ENCODE measurements at places on chromosomes 2 and 18.

DNA sequence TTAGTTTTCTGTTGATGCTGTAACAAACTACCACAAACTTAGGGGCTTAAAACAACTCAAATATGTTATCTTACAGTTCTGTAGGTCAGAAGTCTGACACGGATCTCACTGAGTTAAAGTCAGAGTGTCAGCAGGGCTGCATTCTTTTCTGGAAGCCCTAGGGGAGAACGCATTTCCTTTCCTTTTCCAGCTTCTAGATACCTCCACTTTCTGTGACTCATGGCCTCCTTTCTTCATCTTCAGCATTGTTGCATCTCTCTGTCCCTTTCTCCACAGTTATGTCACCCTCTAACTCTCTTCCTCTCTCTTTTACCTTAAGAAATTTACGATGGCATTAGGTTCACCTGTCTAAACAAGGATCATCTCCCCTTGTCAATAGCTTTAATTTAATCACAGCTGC is 13.3 kb upstream of the PPP4R1 start:
- DNase-seq, result no peak

- no peak for DNase-seq
Observed at GRCh38 chr2:134170294-134170693, 83.6 kb upstream of the MGAT5 start.

DNA sequence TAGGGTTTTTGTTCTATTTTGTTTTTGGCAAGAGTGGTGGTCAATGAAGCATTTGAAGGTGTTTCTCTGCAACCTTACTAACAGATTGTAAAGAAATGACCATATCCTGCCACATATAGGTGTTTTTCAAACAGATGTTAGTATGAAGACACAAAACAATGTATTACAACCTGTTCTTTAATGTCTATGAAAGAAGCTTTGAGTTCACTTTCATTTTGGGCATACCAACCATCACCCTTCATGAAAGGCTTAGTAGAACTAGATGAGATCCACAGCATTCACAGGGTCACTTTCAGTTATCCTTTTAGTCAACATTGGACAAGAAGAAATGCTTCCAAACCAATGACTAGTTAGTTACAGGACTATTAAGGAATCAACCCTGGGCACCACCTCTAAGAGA is 95.1 kb downstream of the EHBP1 start:
- no peak for DNase-seq

- DNase-seq, result no peak
Observed at GRCh38 chr18:37385846-37386778, 179.5 kb downstream of the CELF4 start.

GRCh38 chr2:236250286-236250685 is 13.9 kb downstream of the ASB18 start:
- no peak for DNase-seq

GRCh38 chr2:133192028-133192427 is 376.2 kb downstream of the NCKAP5 start:
- DNase-seq, result no peak

DNA sequence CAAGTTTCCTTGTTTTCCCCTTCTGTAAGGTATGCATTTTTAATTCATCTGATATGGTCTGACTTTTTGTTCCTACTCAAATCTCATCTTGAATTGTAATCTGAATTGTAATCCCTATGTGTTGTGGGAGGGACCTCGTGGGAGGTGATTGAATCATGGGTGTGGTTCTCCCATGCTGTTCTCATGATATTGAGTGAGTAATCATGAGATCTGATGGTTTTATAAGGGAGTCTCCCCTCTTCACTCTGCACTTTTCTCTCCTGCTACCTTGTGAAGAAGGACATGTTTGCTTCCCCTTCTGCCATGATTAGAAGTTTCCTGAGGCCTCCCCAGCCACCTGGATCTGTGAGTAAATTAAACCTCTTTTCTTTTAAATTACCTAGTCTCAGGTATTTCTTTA is 476.1 kb downstream of the LPIN1 start:
- no peak for DNase-seq

GRCh38 chr2:31236433-31237205 is 2.7 kb downstream of the EHD3 start:
- DNase-seq, result no peak

GRCh38 chr2:111227716-111228141 is 107.0 kb downstream of the BCL2L11 start:
- peak; percentile 71 for DNase-seq

DNA sequence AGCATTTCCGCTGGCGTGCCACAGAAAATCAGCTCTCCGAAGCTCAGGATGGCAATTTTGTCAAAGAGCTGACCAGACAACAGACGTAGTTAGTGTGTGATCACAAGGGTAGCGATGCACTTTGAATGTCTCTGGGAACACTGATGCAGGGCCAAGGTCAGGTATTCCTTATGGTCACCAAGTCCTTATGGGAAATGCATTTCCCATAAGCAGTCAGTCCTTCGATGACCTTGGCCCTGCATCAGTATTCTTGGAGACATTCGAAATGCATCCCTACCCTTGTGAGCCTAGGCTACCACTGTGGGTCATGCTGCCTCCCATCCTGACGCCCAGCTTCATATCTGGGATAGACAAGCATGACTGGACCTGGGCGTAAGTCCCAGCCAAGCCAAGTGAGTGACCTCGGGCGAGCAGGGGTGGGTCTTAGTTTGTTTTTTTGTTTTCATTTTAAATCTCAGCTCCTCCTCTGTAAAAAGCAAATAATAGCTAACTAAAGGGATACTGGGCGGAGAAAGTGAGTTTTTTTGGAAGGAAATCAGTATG is 13.6 kb downstream of the ABCG5 start:
- DNase-seq, result no peak

DNA sequence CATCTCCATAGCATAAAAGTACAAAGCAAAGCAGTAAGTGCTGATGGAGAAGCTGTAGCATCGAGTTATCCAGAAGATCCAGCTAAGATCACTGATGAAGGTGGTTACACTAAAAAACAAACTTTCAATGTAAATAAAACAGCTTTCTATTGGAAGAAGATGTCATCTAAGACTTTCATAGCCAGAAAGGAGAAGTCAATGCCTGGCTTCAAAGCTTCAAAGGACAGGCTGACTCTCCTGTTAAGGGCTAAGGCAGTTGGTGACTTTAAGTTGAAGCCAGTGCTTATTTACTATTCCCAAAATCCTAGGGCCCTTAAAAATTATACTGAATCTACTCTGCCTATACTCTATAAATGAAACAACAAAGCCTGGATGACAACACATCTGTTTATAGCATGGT is 44.0 kb downstream of the METTL8 start:
- DNase-seq, result no peak

DNA sequence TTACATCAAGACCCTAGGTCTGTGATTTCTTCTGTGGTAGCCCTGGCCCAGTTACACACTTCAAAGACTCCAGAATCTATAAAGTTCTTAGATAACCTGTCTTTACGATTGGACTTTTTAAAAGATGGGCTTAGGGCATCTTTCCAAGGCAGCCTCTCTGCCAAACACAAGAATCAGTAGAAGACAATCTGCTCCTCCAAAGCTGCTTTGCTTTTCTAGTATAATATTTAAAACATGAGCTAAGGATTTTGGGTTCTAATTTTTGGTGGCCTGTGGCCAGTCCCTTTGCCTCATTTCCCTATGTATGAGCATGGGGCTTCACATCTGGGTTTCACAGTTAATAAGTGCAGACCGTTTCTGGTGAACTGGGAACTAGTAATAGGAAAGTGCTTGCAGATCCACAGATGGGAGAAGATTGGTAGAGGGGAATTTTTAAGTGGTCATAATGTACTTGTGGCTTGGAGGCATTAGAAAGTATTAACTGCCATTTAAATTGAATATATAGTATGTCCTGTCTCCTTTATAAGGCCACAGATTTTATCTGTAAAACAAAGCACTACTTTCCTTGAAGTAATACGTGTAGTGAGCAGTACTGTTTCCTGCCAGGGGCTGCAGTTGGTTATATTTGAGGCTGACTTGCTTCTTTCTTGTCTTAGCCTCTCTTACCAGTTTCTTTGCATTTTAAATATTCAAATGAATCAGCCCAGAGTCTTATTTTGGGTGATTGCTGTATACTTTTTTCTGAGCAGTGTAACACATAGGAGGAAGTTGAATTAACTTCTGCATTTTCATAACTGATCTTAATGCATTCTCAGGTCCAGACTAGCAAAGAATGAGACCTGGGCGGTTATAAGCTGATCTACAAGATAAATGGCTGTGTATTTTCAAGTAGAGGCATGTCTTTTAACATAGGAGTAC is 1.5 kb downstream of the ARPC2 start:
- no peak for DNase-seq

- no peak for DNase-seq
Observed at GRCh38 chr18:60892855-60893254, 440.4 kb upstream of the CDH20 start.

DNA sequence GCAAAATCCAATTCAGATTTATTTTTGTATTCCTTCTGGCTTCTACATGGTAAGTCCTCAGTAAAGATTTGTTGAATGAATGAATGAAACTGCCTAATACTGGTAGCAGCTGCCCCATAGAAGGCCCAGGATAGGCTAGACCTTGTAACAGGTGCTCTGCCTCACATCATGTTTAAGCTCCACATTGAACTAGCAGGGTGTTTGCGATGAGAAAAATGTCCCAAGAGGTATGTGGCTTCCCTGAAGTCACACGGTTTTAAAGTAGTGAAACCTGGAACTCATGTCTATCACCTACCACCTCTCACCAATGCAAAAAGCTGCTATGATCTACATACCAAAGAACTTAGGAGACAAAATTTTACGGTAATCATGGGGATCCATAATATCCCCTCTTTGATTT is 765 bp upstream of the LHCGR start:
- no peak for DNase-seq

DNA sequence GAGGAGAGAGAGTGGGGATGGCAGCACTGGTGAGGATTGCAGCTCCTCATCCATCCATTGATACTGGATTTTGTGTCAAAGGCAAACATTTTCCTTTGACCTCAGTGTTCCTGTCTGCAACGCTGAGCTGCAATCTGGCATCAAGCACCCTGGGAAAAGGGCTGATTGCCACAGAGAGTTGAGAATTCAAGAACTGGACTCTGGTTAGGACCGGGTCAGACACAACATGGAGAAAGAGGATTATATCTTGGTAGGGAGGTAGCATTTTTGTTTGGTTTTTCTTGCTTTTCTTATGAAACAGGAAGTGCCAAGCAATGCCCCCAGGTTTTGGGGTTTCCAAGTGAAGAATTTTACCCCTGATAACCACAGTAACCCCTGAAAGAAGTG is 81.9 kb upstream of the PKDCC start:
- DNase-seq, result no peak

GRCh38 chr2:38671946-38672345 is 6.0 kb downstream of the GALM start:
- DNase-seq, result no peak

- DNase-seq, result no peak
Observed at GRCh38 chr2:64999754-65000153, 10.6 kb downstream of the SLC1A4 start.

GRCh38 chr2:100451092-100451491 is 19.2 kb upstream of the NMS start:
- no peak for DNase-seq

- no peak for DNase-seq
Observed at GRCh38 chr18:41655074-41655473, 300.0 kb upstream of the PIK3C3 start.

DNA sequence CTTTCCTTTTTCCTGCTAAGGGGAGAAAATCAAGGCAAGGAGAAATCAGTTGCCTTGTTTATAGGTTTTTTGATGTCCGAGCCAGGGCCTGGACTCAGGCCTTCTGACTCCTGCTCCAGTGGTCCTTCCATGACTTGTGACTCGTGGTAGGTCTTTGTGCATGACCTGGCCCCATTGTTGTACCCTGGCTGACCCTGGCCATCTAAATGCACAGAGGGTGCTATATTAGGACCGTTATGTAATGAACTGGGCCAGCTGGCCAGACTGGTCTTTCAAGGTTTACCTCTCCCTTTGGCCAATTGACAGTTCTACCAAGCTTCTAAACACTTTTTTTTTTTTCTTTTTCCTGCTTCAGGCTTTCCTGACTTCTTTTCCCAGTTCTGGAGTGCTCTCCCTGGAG is 81.1 kb downstream of the SETBP1 start:
- no peak for DNase-seq

DNA sequence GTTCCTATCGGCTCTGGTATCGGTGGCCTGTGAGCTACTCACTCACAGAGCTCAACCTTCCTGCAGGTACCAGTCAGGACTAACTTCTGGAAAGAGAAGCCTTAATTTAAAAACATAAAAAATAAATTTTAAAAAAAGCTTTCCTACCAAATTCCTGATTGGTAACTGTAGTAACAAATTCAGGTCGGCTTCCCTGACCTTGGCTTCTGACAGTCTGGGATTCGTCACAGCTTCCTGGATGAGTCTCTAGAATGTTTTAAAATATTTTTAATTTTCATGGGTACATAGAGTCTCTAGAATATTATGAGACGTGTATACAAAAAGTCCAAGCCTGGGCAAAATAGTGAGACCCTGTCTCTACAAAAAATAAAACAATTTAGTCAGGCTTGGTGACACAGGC is 45.0 kb upstream of the MTCL1 start:
- no peak for DNase-seq

All from H54 (cell line).